ENCODE measurements at places on chromosomes 7 and 10.
A peak's percentile ranks its signal among the peaks of the same experiment; 100 is the strongest.

- DNase-seq, result peak; percentile 55
Observed at GRCh38 chr10:74145133-74145532, 5.5 kb downstream of the AP3M1 start.

GRCh38 chr10:132455986-132456847 lies 59.2 kb downstream of the PWWP2B start:
- no peak for DNase-seq

GRCh38 chr10:11213137-11213536 lies 195.5 kb downstream of the CELF2 start:
- DNase-seq, result no peak

- no peak for DNase-seq
Observed at GRCh38 chr7:65422670-65423069, 49.0 kb downstream of the ZNF92 start.

GRCh38 chr10:43204042-43204942 lies 62.6 kb downstream of the RASGEF1A start:
- DNase-seq, result no peak

GRCh38 chr10:124008681-124009080 lies 84.7 kb downstream of the CHST15 start:
- DNase-seq, result no peak

DNA sequence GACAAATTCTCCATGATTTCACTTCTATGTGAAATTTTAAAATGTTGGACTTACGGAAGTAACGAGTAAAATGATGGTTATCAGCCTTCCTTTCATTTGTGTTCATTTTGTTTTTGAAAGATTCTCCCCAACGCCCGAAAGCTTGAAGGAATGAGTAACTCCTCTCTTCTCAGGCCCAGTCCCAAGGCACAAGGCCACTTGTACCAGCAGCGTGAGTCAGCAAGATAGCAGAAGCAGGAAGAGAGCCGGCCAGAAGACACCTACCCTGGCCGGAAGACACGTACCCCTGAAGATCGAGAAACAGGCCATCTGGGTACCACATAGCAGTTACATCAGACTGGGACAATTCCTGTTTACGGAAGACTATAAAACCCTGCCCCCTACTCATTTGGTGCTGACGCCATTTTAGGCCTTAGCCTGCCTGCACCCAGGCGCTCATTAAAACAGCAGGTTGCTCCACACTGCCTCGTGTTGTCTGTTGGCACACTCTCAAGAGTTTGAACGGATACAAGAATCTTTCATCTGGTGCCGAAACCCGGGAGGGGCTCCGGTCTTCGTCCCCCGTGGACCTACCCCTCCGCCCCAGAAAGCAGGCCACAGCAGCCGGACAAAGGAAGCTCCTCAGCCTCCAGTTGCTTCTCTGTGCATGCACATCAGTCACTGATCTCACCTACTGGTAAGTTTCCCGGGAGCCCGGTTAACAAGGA lies 60.4 kb downstream of the LRRC17 start:
- peak; percentile 71 for DNase-seq

DNA sequence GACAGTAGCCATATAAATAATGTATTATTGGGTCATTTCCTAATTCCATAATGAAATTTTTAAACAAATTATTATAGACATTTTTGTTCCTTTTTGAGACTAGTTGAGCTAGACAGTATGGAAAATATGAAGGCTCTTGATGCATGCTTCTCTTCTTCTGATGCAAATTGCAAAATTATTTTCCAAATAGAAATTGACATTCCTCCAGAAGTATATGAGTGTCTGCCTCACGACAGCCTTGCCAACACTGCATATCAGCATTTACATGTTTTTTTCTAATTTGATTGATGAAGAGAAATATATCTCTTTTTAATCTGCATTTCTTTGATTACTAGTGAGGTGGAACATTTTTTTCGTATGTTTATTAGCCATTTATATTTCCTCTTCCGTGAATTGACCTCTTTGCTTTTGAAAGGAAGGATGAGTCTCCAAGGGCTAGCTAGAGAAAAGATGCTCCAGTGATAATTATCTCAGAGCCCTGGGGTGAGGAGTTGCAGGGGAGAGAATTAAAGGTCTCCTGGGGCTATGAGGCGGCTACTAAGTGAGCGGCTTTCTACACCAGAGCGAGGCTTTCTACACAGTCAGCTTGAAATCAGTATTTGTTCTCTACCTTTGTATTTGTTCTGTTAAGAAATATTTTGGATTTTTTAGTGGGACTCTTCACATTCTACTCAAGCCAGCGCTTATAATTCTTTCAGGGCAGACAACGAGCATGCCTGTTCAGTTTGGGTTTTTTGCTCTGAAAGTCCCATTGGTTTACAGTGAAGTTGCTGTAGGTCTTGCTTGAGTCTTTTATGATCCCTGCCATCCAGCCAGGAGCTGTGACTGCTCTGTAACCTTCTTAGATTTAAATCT lies 712.2 kb upstream of the GALNT17 start:
- no peak for DNase-seq

DNA sequence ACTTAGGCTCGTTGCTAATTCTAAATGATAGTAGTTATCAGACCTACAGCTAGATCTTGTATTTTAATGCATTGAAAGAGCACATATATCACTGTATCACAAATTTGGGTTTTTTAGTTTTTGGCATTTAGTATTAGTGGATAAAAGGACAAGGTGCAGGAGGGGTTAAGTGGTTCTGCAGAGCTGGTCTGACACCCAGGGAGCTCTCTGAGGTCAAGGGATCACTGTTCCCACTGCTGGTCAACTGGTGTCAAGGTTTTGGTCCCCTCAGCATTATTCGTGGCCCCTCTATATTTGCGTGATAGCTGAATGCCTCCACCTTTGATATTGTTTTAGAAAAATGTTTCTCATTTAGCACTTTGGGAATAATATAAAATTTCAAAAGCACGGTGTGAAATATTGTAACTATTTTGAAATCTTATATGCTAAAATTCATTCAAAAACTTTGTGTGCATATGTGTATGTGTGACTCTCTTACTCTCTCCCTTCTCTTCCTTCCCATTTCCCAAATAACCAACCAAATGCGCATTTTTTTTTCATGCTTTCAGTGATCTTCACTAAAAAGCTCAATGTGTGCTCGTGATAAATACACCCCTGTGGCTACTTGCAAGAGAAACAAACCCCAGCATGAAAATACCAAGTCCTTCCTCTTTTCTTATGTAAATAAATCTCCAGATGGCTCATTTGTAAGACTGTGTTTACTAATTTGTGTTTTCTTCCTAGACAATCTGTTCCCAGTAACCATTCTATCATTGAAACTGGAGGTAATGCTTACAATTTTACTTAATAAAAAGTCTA lies 309.2 kb downstream of the FGFR2 start:
- no peak for DNase-seq

- no peak for DNase-seq
Observed at GRCh38 chr7:98557538-98558031, 59.5 kb upstream of the NPTX2 start.

GRCh38 chr10:7302930-7303557 lies 107.8 kb downstream of the SFMBT2 start:
- DNase-seq, result no peak

- peak; percentile 7 for DNase-seq
Observed at GRCh38 chr7:103989200-103989784, at the start of gene RELN. RELN (minus strand) TSS chr7:103989658; CDS start chr7:103989356, 302 bp downstream.

GRCh38 chr7:137818036-137818435 lies 28.7 kb downstream of the DGKI start:
- peak; percentile 23 for DNase-seq

- DNase-seq, result no peak
Observed at GRCh38 chr7:2751086-2751485, 63.1 kb downstream of the AMZ1 start.

DNA sequence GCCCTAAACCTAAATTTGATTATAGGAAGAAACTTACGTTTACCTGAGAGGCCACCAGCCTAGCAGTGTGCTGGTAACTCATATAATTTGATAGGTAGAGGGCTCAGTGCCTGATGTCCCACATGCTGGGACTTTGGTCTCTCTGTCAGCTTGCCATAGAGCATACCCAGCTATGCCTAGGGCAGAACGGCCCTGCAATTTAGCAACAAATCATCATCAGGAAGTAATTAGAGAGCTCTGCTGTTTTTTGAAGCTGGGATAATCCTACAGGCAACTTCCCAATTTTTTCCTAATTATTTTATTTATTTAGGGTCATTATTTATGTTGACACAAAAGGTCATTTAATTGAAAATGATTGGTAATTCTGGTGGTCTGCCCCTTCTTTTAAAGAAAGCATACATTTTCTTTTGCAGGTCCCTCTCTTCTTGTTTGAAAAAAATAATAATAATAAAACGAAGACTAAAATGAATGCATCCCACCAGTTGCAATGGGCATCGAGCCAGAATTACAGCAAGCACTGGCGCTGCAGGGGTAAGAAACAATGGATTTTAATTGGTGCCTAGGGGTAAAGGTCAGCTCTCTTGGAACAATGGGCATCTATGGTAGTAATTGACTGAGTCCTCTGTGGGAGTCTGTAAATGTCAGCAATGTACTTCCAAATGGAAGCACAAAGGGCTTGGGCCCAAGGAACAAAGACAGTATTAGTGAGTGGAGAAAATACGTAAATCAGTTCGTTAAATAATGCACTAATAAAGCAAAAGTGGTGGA lies 348.0 kb downstream of the SORCS1 start:
- DNase-seq, result no peak

GRCh38 chr10:100186253-100187212 lies 704 bp upstream of the ERLIN1 start:
- no peak for DNase-seq

- DNase-seq, result no peak
Observed at GRCh38 chr10:35327790-35328403, 8.4 kb upstream of the CCNY start.

GRCh38 chr7:70303780-70304179 lies 705.5 kb downstream of the AUTS2 start:
- no peak for DNase-seq

GRCh38 chr7:104231054-104232046 lies 23.5 kb upstream of the ORC5 start:
- DNase-seq, result peak; percentile 54

DNA sequence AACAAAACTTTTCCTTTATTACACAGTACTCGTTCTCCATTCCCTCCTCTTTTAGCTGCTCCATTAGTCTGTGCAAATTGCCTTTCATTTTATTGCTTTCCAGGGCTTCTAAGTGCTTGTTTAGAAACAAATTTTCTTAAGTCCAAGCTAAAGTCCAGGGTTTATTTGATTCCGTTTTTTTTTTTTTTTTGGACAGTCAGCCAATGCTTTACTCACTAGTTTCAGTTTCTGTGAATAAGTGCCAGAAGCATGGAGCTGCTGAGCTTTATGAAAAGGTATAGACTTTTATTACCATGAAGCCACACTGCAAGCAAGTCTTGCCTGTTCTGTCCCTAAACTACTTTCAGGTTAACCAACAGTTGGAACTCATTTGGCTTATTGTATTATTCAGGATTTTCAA lies 455.0 kb downstream of the GFRA1 start:
- no peak for DNase-seq

- no peak for DNase-seq
Observed at GRCh38 chr7:108367946-108368345, 88.3 kb downstream of the NRCAM start.

DNA sequence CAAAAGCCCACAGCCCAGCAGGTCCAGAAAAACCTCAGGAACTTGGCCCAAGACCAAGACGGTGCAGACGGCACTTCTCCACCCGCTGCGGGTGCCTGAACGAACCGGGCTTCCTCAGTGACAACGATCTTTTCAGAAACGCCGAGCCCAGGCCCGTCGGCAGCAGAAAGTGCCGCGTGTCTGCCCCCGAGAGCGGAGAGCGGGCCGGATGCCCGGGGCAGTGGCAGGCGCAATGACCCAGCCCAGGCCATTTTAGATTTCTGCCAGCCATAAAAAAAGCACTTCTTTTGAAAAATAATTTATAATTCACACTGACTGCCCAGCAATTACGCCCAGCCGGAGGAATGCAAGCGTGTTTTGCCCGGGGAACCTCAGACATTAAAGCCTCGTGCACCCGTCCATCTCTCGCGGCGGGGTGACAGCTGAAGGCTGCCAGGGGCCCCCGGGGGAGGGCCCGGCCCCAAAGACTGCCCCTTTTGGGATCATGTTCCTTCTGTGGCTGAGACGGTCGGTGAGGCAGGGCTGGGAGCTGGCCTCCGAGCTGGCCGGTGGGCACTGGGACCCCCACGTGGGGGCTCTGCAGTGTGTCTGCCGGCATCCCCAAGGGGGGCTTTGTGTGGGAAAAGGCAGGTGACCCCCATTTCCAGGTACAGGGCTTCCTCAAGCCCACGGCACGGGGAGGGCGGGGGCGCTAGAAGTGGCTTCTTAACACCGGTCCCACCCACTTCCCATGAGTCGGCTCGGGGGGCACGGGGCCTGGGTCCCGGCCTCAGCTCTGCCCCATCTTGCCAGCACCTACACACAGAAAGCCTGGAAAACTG lies 71.3 kb upstream of the PDGFA start:
- no peak for DNase-seq

DNA sequence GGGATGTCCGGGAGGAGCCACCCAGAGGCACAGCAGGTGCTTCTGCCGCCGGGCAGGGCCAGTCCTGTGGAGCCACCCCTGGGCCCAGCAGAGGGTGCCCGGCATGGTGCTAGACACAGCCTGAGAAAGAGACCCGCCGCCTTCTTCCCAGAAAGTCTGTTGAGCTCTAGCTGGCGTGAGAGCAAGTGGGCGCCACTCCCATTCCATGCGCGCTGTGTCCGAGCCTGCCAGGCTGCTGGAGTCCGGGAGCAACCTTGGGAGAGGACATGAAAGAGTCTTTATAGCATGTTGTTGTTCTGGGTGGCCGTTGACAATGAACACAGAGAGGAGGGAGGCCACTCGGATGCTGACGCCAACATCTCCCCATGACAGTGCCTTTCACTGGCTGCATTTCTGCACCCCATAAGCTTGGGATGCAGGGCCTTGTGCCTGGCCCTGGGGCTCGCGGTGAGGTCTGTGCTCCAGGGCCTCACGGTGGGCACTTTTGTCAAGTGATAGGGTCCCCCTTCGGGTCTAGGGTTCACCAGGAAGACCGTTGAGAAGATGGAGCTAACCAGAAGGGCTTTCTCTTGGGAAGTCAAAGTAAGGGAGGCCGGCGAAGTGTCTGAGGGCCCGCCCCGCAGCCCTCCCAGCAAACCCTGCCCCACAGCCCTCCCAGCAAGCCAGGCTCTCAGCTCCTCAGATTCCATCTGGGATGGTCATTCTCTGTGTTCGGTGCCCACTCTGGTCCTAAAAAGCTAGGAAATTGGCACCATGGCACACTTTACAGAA lies 47.3 kb downstream of the NKX6-2 start:
- DNase-seq, result no peak

DNA sequence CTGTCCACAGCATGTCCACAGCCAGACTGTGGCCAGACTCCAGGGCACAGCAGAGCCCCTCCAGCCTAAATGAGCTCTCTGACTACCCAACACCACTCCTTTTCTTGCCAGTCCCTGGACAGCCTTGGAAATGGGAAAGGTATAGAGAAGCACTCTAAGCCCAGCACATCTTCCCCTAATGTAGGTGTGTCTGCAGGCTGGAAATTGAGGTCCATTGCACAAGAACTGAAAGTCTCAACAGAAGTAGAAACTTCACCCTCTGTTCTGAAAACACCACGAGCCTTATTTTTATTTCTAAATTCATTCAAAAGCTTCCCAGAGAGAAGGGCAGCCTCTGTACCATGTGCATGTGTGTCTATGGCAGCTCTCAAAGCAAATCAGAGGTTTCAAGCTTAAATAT lies 3.7 kb upstream of the KCNMA1 start:
- DNase-seq, result no peak
